ENCODE measurements at places on chromosomes 1 and 21. TPM values are rescaled to one million over a fixed set of nuclear protein-coding genes. Genes with fewer than 3 reads are reported as not detected.
A peak's percentile ranks its signal among the peaks of the same experiment; 100 is the strongest.

GRCh38 chr1:108141621-108142020 lies 58.5 kb downstream of the SLC25A24 start:
- DNase-seq: no peak
- H3K4me1 ChIP-seq: no peaks in the 10 kb centered on the region
- H3K36me3 ChIP-seq: peaks cover 32% of the 10 kb centered on the region
- no peaks in the 10 kb centered on the region for H3K27me3 ChIP-seq

- DNase-seq: no peak
- no peaks in the 10 kb centered on the region for H3K36me3 ChIP-seq
- H3K4me1 ChIP-seq: peaks cover 4% of the 10 kb centered on the region
- peak overlapping the region; percentile 96 for H3K27ac ChIP-seq
Observed at GRCh38 chr1:214553142-214553710, 1.8 kb upstream of the PTPN14 start.

- peaks cover 70% of the 10 kb centered on the region for H3K4me1 ChIP-seq
- peak overlapping the region; percentile 20 for H3K27ac ChIP-seq
- no peaks in the 10 kb centered on the region for H3K27me3 ChIP-seq
- no peaks in the 10 kb centered on the region for H3K36me3 ChIP-seq
Observed at GRCh38 chr1:109892561-109893368, 17.9 kb upstream of the CSF1 start.

DNA sequence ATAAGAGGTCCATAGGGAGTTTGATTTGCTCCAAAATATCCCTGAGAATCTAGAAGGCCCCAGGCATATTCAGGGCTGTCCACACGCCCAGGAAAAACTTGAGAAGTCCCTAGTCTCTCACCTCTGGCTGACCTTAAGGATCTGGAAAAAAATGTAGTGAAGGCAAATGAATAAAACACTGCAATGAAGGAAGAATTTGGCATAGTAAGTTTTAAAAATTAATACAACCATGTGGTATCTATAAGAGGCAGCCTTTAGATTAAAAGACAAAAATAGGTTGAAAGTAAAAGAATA lies 91.3 kb downstream of the COLGALT2 start:
- no peak for DNase-seq
- H3K27me3 ChIP-seq: no peaks in the 10 kb centered on the region
- no peak overlapping the region for H3K27ac ChIP-seq
- no peak overlapping the region for H3K4me3 ChIP-seq
- no peaks in the 10 kb centered on the region for H3K36me3 ChIP-seq
- no peaks in the 10 kb centered on the region for H3K4me1 ChIP-seq

GRCh38 chr1:94345148-94345721 lies 73.0 kb upstream of the ABCD3 start:
- H3K27ac ChIP-seq: no peak overlapping the region
- H3K36me3 ChIP-seq: no peaks in the 10 kb centered on the region

DNA sequence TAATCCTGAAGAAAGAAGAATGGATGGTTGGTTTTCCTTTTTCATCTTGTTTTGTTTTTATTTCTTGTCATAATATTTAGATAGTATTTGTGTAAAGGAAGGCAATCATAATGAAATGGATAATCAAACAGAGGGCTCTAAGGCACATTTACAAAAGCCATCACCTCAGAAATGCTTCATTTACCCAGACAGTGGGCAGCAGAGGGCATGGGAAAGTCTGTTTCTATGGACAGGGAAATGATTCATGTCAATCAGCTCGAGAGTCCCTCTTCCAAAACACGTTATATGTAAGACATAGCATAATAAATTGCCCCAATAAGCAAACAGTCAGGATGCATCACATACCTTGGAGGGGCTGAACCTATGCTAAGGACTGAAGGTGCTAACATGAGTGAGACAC lies 426.1 kb downstream of the PLPP3 start:
- H3K4me3 ChIP-seq: no peak overlapping the region
- no peaks in the 10 kb centered on the region for H3K4me1 ChIP-seq
- H3K27me3 ChIP-seq: no peaks in the 10 kb centered on the region
- no peak for DNase-seq

- peaks cover 13% of the 10 kb centered on the region for H3K4me1 ChIP-seq
- no peak for DNase-seq
- no peak overlapping the region for H3K27ac ChIP-seq
- H3K27me3 ChIP-seq: no peaks in the 10 kb centered on the region
- no peak overlapping the region for H3K4me3 ChIP-seq
- no peaks in the 10 kb centered on the region for H3K36me3 ChIP-seq
Observed at GRCh38 chr21:26952374-26953066, 14.4 kb downstream of the ADAMTS5 start.

- no peaks in the 10 kb centered on the region for H3K27me3 ChIP-seq
- H3K36me3 ChIP-seq: no peaks in the 10 kb centered on the region
- H3K4me1 ChIP-seq: peaks cover 9% of the 10 kb centered on the region
- H3K4me3 ChIP-seq: no peak overlapping the region
- no peak overlapping the region for H3K27ac ChIP-seq
- no peak for DNase-seq
Observed at GRCh38 chr1:119714583-119714982, 2.8 kb downstream of the PHGDH start.

- no peak overlapping the region for H3K4me3 ChIP-seq
- no peak for DNase-seq
- H3K36me3 ChIP-seq: peaks cover 45% of the 10 kb centered on the region
- no peaks in the 10 kb centered on the region for H3K4me1 ChIP-seq
- H3K27me3 ChIP-seq: no peaks in the 10 kb centered on the region
- H3K27ac ChIP-seq: no peak overlapping the region
Observed at GRCh38 chr1:6832531-6833188, 47.4 kb downstream of the CAMTA1 start.

- no peak overlapping the region for H3K27ac ChIP-seq
- no peak overlapping the region for H3K4me3 ChIP-seq
- peaks cover 5% of the 10 kb centered on the region for H3K4me1 ChIP-seq
- no peak for DNase-seq
Observed at GRCh38 chr1:18716785-18717678, 86.4 kb downstream of the PAX7 start.

Gene MTARC1
- total RNA-seq: 10.1 TPM
